ENCODE measurements at places on chromosomes 7 and 10. TPM values are rescaled to one million over a fixed set of nuclear protein-coding genes. Genes with fewer than 3 reads are reported as not detected.

DNA sequence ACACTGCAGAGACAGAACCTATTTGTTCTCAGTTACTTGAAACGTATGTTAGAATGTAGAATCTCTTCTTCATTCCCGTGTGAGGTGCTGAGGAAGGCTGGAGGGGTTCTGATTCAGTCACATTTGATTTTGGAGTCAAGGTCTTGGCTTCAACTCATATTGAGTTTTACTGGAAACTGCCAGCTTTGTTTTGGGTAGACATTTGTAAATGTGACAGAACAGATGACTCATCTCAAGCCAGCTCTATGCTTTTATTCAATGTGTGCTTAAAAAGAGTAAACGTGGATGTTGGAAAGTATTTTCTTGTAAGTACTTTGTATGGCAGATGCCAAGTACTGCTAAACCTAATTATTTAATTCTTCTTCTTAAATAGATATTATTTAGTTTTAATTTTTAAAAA lies 780.8 kb upstream of the C7orf33 start:
- no peak for DNase-seq

DNA sequence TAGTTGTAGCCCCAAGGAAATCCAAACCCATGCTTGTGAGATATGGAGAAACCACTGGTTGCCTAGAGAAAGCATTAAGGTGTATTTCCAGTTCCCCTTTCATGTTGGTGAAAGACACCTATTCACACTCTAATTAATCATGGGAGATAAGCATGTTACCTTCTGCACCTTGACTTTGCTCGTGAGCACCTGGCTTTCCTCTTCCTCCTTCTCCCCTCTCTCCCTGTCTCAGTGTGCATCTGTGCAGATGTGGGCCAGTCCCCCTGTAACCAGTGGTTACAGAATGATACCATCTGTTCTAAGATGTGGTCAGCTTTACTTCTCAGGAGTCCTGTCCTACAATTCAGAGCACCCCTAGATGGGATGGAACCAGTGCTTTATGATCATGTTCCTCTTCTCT lies 160.6 kb downstream of the LCOR start:
- no peak for DNase-seq

DNA sequence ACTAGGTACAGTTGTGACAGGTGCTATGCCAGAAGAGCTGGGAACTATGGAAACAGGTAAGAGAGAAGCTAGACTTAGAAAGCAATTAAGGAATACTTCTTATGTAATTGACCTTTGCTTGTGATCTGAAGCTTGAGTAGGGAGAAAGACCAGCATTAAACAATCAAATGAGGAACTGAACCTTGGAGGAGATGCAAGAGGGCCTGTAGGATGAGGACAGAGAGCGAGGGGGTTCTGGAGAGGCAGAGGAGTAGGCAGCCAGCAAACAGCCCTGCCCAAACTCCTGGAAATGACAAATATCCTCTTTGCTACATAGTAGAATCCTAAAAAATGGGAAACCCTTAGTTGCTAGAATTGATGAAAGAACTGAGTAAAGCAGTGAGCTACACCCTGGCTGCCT lies 41.6 kb upstream of the FAM204A start:
- DNase-seq = no peak

- no peak for DNase-seq
Observed at GRCh38 chr7:74617180-74617744, 40.3 kb upstream of the GTF2I start.

GRCh38 chr7:100490483-100491191 lies 6.9 kb downstream of the NYAP1 start:
- DNase-seq = no peak

DNA sequence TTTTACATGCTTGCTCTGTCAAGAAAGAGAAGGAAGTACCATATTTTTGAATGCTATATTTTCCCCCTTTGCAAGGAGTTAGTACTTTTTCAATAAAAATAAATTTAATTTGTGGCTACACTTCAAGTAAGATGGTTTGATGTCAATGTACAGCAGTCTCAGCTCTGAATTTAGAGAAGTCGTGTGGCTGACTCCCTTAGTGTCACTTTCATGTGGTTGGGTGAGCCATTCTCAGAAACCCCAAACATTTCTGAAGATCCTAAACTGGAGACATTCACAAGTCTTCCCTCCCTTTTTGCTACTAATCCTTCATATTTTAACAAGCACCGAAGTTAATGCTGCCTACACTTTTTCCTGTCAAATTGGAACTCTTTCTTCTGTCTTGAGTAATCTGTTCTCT lies 244.4 kb downstream of the DYNC1I1 start:
- DNase-seq = no peak

GRCh38 chr10:4215485-4215884 lies 430.5 kb upstream of the KLF6 start:
- DNase-seq = no peak

DNA sequence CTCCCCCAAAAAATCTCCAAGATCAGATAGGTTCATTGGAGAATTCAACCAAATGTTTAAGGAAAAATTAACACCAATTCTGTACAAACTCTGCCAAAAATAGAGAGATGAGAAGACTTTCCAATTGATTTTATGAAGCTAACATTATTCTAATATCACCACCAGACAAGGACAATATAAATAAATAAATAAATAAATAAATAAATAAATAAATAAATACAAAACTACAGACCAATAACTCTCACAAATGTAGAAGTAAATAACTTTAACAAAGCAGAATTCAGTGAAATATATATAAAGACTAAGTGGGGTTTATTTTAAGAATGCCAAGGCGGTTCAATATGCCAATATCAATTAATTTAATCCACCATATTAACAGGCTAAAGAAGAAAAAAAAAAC lies 425.9 kb upstream of the GHITM start:
- no peak for DNase-seq

DNA sequence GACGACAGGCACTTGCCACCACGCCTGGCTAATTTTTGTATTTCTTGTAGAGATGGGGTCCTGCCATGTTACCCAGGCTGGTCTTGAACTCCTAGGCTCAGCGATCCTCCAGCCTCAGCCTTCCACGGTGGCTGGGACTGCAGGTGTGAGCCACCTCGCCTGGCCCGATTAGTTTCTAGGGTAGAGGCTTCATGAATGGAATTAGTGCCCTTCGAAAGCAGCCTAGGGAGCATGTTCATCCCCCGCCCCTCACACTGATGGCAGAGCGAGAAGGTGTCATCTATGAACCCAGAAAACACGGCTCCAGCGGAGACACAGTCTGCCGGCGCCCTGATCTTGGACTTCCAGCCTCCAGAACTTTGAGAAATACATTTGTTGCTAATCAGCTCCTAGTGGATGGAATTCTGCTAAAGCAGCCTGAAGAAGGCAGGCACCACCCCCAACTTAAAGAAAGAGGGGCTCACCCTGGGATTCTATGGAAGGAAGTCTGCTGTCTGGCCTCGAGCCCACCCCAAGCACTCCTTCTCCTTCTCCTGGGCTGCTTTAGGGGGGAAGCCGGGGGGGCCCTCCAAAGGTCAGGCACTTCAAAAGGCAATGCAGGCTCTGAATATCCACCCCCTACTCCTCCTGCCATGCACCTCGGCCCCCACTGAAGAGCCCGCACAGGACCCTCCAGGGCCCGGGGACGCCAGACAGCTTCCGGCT lies 10.1 kb downstream of the PDGFA start:
- DNase-seq = no peak

DNA sequence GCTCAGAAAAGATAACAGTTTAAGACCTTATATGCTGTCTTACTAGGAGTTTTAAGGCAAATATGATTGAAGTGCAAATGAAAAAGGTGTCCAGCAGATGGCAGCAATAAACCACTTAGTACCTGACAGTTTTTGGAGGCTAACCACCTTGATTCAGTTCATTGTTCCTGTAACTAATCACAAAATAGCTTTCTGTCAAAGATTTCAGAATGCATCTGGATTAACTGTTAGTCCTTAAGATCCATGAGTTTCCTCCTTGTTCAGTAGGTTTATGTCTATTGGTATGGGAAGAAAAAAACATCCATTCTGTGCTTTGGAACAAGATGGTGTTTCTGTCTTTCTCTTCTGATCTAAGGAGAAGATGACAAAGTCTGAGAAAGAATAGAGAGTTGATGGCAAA lies 46.6 kb downstream of the CCSER2 start:
- peak; percentile 43 for DNase-seq

CROT gene
- total RNA-seq = 7.3 TPM

HOXA5 gene
- 0.63 TPM for total RNA-seq

ADRB1 gene
- total RNA-seq = 0.55 TPM

ATP6V0A4 gene
- total RNA-seq = 1.8 TPM

MAGI2 gene
- total RNA-seq = 11.2 TPM

EPDR1 gene
- total RNA-seq = 34.8 TPM

SORCS1 gene
- total RNA-seq = 4.6 TPM

GPER1 gene
- 3.4 TPM for total RNA-seq

ERVW-1 gene
- 16.5 TPM for total RNA-seq

All from testis (tissue), 5 donors.